ENCODE measurements at places on chromosomes 4 and X.

GRCh38 chr4:73979407-73979957, 2.3 kb downstream of the PF4 start:
- DNase-seq, result no peak

DNA sequence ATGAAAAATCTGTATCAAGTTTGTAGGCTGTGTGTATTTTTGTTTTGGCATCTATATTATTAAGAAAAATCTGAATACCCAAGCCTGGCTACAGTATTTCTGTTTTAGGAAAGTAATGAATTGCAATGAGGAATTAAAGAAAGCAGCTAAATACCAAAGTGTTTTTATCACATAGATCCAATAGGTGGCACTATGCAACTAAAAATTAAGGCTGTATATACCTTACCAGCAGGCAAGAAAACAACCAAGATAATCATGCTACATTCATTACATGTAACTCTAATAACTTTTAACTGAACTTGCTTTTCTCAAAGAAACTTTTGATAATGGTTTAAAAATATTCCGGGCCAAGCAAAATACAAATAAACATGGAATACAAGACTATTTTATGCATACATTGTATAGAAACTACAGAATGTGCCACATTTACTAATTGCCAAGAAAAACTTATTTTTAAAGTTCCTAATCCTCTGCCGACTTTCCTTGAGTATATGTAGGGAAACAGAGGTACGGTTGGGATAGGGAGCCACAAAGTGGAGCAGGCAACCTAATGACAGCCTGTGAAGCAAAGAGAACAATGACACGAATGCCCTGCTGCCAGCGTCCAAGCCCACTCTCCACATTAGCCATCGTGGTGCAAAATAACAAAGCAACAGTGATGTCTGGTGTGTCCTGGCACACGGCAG, 63.7 kb downstream of the SEC24D start:
- no peak for DNase-seq

DNA sequence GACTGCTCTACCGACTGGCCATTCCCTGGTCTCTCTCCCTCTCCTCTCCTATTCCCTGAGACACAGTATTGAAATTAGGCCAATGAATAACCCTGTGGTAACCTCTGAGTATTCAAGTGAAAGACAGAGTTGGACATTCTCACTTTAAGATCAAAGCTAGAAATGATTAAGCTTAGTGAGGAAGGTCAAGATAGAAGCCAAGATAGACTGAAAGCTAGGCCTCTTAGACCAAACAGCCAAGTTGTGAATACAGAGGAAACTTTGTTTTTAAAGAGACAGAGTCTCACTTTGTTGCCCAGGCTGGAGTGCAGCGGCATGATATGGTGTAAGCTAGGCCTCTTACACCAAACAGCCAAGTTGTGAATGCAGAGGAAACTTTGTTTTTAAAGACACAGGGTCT, 64.6 kb downstream of the KDM6A start:
- no peak for DNase-seq

DNA sequence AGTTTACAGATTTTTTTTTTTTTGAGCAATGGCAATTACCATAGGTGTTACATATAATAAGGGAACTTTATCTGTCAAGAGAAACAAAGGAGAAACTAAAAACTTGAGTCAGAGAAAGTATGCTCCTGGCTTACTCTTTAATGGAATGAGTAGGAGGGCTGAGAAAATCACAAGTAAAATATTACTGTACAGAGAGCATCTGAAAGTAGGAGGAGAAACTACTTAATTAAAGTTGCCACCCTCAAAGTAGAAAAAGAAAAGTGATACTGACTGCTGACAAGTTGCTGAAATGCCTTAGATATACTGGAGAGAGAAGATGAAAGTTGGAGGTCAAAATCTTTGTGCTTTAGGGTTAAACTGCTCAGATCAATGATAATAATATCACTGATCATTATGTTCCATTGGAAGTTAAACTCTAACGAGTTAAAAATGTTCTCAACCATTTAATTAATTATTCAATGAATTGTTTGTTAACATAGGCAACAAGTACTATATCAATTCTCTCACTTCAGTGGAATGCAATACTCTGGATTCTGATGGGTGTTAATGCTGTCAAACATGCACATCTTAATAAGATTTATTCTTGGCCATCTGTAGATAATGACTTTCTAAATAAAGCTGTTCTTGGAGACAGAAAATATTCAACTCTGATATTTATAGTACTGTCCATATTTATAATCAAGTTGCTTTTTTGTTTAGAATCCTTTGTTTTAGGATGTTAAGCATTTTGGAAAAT, 61.2 kb upstream of the CAMK2D start:
- peak; percentile 80 for DNase-seq

All from GM12878 (cell line).